T follicular helper cell (primary cell): ENCODE measurements at places on chromosomes 12 and 14.

DNA sequence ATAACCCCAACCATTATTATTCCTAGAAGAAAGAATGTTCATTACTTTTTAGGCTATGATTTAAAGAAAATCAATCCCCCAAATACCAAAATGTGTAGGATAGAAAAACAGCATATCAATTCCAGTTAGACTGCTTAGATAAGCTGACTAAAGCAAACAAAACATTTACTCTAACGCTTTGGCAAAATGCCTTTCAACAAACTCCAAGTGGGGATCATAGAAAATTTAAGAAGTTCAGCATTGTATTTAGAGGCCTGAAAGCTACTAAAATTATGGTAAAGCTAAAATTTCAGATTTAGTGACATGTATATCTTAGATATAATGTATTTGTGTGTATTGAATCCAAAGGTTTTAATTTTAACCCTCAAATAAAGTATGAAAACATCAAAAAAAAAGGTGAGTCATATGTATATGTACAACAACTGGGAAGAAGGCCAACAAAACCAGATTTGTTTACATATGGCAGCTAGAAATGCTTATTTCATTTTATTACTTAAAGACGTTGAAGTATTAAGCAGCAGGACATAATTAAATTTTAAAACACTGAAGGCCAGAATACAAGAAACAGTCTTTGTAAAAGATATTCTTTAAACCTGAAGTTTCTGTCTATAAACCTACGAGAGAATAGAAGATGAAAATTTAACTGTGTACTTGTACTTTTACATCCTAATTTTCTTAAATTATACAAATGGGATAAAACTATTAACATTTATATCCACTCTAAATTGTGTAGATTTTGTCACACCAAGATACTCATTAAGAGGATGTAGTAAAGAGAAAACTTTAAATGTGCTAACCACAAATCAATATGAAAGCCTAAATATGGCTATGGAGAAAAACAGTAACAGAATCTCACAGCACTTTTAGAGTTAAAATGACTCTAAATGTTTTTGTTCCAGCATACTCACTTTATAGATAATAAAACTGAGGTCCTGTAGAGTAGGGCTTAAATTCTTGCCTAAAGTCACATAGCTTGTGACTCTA, 71.4 kb downstream of the SLC41A2 start:
- DNase-seq, result no peak

GRCh38 chr12:106924268-106924861, 31.3 kb upstream of the TMEM263 start:
- no peak for DNase-seq

DNA sequence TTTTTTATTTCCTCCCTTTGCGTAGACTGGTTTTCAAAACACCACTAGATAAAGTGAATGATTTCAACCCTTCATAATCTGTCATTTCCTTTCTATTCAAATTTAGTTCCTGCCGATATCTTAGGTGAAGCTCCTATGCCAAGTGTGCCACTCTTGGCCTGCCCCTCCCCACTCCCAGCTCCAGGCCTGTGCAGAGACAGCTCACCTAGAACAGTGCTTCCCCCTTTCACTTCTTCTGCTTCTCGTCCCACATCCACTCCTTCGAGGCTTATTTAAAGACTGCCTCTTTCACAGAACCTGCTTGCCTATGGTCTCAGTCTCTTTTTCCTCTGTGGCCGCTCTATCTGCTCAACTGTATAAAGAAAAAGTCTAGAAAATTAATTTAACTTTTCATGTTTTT, 473.8 kb downstream of the RAD51B start:
- DNase-seq, result no peak

DNA sequence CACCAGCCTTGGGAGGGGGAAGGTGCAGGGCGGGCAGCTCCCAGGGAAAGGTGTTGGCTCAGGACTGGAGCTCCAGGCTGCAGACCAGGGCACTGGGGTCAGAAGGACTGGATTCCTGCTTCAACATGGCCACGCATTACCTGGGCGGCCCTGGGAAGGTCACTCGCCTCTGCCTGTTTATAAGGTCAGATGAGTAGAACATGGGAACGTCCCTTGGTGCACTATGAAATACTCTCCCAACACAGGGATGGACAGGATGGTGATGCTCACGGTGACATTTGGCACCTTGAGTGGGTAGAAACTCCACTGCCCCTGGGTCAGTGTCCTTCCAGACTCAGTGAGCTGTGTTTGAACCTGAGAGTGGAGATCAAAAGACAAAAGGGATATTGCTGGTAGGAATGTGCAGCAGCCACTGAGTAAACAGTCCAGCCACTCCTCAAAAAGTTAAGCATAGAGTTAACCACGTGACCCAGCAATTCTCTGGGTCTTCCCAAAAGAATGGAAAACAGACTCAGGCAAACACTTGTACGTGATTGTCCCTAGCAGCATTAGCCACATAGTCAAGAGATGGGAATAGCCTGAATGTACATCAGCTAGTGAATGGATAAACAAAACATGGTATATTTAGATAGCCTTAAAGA, 9.1 kb upstream of the BDKRB2 start:
- DNase-seq, result no peak

GRCh38 chr12:53047221-53048032, 2.4 kb upstream of the TNS2 start:
- peak; percentile 58 for DNase-seq

DNA sequence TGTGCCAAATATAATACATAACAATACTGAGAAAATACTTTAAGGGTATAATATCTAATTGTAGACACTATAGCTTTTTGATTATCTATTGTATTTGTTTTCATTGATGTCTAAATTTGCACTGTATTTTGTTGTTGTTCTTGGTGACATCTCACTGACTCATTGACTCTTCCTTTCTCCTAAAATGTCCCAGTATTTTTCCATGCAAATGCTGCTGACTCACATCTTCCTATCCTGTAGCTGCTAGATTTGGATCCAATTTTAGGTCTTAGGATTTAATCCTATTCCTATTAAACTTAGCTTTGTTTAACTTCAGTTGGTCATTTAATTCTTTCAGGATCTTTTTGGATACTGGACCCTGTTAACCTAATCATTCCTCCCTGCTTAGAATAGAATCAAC, 148.5 kb downstream of the TMTC2 start:
- DNase-seq, result no peak

- no peak for DNase-seq
These were observed 30.7 kb downstream of the NUMB start for GRCh38 chr14:73427516-73428264.
